Thymus (tissue), 14 donors: ENCODE measurements at places on chromosomes 11 and 22. TPM values are rescaled to one million over a fixed set of nuclear protein-coding genes. Genes with fewer than 3 reads are reported as not detected.

DNA sequence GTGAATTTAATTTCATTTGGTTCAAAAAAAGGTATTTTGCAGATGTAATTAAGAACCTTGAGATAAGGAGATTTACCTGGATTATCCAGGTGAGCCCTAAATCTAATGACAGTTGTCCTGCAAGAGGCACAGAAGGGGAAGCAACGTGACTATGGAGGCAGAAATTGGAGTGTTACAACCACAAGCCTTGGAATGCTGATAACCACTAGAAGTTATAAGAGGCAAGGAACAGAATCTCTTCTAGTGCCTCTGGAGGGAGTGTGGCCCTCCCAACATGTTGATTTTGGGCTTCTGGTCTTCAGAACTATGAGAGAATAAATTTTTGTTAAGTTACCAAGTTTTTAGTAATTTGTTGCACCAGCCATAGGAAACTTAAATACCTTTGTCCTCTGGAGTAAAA is 32.8 kb downstream of the RRM1 start:
- DNase-seq = no peak

DNA sequence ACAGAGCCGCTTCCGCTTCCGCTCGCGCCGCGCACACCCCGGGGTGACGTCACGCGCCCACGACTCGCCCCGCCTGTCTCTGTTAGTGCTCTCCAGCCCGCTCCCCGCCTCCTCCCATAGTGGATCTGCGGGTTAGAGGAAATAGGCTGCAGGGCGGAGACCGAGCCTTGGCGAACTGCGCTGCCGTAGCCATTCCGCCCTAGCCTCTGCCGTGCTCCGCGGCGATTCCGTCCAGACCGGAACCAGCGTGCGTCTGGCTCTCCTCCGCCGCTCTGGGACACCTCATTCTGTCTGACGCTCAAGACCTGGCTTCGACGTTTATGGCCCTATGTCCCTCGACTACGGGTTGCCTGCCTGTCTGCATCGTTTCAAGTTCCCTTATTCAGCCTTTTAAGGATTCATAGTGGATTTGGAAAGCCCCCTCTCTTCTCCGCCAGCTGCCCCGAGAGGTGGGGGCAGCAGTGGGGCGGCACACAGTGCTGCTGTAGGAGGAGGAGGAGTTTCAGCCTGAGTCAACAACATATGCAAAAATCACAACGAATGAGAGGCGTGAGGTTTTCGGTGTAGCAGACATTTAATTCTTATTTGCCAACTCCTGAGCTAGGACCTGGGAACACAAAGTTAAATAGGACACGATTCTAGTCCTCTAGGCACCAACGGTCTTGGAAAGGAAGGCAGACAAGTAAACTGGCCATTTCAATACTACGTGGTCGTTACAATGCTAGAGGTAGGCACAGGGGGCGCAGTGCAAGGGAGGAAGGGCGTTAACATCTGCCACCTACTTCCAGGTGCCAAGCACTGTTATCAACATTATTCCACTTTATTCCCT is at the start of gene TAF10:
TAF10 (minus strand) TSS at position 4 of the 829 bp plus-strand sequence. CDS start 27 bp downstream, outside the sequence.
- peak; percentile 78 for DNase-seq

- DNase-seq = no peak
Observed at GRCh38 chr22:25748704-25749103, 6.7 kb downstream of the MYO18B start.

DNA sequence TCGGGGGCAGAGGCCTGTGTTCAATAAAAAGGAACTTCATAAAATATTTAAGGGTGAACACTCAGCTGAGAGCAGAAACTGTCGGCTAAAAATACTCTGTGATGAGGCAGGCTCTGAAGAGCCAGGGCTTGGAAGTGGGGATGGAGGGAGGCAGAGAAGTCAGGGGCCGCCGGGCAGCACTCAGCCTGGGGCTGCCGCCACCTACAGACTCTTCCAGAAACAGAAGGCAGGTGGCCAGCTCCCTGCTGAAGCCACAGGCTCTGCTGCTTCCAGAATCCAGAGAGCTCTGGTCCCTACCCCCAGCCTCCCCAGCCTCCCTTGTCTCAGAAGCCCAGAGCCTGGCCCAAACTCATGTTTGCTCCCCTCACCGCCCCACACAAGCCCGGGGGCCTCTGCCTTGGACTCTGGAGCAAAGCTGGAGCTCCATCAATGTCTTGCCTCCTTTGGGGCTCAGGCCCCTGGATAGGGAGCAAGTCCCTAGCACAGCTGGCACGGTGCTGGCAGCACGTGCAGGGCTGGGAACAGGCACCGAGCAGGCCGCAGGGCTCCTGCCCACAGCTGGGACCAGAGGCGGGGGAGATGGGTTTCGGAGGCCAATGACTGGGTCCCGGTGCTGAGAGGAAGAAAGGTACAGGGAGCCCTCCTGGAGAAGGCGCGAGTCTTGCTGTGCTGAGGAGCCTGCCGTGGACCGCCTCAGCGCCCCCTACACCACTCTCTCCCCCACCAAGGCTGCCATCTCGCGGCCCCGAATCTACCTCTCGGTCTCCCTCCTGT is 8.2 kb downstream of the LRFN4 start:
- no peak for DNase-seq

Gene KCNJ11
- total RNA-seq = 0.42 TPM
